ENCODE measurements at places on chromosomes 1 and 21.

- no peak for DNase-seq
These were observed 77.9 kb upstream of the EXO1 start for GRCh38 chr1:241770115-241770514.

GRCh38 chr1:110673197-110673701 lies 1.5 kb downstream of the KCNA3 start:
- peak; percentile 40 for DNase-seq

DNA sequence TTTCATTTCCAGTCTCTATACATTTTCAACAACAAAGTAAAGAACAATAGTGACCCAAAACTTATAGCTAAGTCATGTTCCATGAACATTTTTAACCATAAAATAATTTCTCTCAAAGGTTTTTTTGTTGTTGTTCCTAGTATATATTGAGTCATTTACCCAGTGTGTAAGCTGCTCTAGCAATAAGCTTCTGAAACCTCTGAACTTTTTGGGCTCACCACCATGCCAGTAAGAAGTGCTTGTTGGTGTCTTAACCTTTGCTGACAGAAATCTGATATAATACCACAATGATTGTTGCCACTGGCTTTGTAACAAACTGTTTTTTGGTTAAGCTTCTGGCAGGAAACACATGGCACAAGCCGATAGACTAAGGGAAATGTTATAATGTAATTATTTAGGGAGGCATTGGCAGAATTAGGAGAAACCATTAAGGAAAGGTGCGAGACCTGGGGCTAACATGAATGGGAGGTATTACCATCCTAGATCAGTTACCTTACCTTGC lies 52.6 kb upstream of the UBE2U start:
- DNase-seq = no peak

DNA sequence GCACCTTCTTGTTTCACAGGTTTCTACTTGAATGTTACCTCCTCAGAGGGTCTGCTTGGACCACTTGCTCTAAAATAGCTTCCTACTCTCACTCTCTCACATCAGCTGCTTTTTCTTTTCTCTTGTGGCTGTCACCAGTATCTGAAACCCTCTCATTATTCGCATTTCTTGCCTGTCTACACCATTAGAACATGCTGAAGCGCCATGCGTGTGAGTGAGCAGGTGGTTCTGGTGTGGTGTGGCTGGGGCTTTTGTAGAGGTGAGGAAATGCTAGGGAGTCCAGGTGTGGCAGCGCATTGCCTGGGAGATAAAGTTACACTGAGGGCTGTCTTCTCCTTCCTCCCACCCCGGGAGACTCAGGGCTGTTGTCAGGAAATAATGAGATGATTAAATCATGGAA lies 4.1 kb downstream of the ZNF362 start:
- no peak for DNase-seq

DNA sequence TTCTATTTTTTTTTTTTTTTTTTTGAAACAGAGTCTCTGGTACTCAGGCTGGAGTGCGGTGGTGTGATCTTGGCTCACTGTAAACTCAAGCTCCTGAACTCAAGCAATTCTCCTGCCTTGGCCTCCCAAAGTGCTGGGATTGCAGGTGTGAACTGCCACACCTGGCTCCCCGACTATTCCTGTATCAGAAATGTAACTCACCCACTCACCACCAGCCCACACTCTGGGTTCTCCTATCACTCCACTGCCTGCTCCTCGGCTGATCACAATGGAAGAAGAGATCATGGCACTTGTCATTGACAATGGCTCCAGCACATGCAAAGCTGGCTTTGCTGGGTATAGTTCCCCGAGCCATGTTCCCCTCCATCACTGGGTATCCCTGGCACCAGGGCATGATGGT lies 15.9 kb downstream of the RABIF start:
- DNase-seq = no peak

GRCh38 chr1:19456968-19457441 lies 28.3 kb downstream of the CAPZB start:
- no peak for DNase-seq

DNA sequence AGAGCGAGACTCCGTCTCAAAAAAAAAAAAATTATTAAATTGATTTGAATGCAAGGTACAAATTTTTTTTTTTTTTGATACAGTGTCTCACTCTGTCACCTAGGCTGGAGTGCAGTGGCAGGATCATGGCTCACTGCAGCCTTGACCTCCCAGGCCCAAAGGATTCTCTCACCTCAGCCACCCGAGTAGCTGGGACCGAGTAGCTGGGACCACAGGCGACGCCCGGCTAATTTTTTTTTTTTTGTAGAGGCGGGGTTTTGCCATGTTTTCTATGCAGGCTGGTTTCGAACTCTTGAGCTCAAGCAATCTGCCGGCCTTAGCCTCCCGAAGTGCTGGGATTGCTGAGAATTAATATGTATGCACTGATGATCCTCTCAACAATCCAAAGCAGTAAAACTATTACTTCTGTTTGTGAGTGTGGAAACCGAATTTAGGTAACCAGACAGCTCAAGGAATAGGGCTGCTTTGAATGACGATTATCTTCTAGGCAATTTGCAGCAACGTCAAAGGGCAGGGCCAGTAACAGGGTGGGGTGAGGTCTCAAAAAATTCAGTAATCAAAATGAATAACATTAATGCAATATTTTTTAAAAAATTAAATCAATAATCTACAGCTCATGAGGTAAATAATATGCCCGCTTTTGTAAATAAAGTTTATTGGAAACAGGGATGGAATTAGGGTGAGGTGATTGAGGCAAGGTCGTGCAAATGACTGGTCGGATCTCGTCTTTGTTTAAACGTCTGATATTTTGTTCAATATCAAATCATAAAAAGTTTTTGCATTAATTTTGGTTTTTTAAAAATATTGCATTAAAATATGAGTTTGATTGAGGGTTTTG lies 1.2 kb downstream of the CLSPN start:
- no peak for DNase-seq

DNA sequence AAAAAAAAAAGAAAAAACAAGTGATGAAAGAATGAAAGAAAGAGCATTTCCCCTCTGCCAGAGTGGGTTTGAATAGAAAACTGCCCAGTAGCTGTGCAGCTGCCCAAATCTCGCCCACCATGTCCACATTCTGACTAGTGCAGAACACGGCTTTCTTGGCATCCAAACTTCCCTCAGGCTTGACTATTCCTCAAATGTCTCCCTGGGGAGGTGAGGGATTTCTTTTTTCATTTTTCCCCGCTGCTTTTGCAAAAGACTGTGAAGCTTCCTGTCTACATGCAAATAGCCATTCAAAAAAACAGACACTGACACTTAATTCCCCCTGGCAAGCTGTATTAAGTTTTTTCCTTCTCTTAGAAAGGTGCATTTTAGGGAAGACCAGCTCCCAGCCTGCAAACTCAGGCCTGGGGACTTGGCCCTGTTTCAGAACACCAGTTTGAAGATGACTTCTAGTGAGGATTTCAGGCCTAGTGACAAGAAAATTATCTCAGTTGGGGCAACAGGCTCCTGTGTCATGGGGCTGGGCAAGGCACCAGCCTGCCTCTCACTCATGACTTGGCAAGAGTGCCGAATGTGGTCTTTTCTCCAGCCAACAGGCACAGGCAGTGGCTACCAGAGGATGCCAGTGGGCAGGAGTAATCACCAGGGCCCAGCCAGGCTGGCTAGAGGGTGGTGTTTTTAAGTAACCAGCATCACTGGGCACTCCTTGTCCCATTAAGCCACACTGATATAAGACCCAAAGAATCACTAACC lies 178.1 kb upstream of the NFIA start:
- DNase-seq = no peak

GRCh38 chr1:159429074-159429861 lies 2.7 kb upstream of the OR10J4 start:
- DNase-seq = no peak

DNA sequence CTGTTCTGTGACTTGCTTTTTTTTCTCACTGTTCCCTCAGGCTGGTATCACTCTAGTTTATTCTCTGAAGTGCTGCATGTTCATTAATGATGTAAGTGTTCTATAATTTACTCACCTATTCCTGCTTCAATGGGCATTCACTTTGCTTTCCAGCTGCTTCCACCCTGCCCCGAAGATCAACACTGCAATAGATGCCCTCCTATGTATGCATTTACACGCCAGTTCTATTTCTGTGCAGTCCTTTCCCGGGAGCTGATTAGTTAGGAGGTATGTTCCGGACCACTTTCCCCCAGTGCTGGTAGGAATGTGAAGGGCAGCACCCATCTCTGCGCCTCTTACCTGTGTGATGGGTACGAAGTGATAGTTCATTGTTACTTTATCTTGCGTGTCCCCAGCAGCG lies 103.4 kb downstream of the DHRS3 start:
- DNase-seq = no peak

- DNase-seq = no peak
These were observed 88.4 kb downstream of the ADARB1 start for GRCh38 chr21:45162809-45163208.

DNA sequence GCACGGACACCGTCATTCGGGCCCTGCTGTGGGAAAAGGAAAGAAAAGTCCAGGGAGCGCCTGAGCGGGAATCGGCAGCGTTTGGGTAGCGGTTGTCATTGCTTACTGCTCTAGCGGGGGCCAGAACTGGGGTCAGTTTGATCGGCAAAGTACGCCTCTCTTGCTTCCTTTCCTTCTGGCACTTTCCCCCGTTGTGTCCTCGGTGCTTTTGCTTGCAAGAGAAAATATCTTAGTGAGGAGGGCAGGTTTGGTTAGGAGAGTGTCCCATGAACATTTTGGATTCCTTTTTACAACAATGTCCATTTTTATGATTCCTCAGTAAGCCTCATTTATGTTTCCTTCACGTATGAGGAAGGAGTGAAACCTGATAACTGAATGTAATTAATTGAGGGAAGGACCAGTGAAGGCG lies 670 bp downstream of the ST3GAL3 start:
- peak; percentile 98 for DNase-seq

DNA sequence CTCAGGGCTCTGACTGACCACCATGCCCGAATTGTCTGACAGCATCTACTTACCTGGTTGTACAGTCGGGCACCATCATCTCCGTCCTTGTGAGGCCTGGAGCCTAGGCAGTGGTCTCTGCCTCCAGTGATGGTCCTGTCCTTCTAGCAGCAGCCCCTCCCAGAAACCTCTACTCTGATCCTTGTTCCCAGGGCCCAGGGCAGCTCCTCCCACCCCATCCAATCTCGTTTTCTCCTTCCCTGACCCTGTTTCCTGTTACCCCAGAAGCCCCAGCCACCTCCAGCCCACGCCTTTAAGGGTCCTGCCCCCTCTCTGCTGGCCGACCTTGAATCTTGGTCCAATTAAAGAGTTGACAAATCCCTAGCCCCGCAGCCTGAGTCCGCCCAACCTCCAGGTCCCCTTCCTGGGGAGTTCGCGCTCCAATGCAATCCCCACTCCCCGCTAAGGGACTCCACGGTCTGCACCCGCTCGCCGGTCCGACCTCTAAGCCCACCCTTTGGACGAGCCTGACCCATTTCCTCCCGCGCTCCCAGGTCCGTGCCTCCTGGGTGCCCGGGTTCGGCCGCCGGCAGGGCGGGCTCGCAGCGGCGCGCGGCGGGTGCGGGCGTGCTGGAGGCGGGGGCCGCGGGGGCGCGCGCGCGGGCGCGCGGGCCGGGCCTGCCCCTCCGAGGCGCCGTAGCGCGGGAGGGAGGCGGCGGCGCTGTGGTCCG lies at the start of gene B4GALT2:
TSS of gene B4GALT2 (plus strand) at position 660 of the 710 bp plus-strand sequence. CDS start 1,951 bp downstream, outside the sequence.
- DNase-seq = peak; percentile 33

DNA sequence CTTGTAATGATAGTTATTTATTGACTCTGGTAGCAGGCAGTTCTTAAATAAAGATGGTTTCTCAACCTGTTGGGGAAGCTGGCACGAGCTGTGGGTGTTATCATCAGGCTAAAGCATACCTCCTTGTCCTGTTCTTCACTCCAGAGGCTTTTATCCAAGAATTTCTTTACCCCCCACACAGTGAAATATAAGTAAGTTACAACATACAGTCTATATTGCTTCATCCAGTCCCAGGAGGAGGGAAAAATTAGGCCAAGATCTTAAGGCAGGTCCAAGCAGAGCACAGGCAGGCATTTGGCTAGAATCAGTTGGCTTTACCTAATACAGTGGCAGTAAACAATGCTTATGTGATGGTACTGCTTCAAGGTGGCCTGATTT lies 6.3 kb downstream of the TMEM81 start:
- DNase-seq = no peak

- no peak for DNase-seq
These were observed 5.4 kb downstream of the CHTOP start for GRCh38 chr1:153639280-153639679.

DNA sequence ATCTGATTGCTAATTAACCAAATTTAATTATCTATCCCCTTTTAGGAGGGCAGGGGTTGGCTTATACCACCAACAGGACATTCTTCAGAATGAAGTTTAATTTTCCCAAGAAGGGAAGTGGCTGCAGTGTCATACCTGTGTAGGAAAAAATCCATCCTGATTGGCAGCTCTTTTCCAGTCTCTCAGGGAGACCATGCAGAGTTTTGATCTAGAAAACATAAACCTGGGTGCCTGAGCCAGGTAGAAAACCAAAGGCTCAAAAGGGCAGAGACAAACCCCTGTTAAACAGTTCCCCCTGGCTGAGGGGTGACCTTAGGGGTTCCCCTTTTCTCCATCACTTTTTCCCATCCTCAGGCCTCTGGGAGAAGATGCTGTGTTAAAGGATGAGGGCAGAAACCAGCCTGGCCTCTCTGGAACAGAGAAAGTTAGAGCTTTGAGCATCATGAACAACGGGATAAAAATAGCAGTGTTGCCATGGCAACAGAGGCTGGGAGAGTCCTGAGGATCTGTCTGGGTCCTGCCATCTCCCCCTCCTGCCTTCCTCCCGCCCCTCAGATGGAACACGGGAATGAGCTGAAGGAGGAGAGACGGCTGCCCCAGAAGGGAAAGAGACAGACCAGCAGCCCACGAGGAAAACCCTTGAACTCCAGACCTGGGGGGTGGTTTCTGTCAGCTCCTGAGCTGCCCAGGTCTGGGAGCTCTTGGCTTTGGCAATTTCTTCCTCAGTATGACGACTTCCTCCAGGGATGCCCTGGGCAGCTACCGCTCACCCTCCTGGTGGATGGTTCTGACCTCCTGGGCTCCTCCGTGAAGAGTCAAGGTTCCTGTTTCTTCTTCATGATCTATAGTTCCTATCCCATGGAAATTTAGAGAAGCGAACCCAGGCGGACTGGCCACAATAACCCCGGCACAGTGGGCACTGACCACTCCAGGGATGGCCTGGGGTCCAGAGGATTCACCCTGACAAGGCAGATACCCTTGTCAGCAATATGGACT lies 14.0 kb upstream of the LEMD1 start:
- DNase-seq = no peak

DNA sequence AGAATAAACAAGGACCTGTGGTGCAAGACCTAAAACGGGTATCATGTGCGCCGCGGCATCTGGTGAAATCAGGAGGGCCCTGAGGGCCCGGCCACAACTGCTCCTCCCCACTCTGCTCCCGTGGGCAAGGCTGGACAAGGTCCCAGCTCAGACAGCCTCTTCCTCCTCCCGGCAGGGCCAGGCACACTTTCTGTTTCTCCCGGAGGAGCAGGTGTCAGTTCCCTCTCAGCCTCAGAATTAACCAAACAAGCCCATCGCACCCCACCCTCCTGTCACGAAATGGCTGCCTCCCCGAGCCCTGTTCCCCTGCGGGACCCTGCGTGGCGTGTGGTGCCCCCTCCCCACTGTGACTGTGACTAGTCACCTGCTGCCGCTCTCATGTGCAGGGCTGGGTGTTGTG lies 15.2 kb downstream of the PTTG1IP start:
- no peak for DNase-seq
